Fibroblast of pulmonary artery (primary cell): ENCODE measurements at places on chromosomes 5 and 9.
A peak's percentile ranks its signal among the peaks of the same experiment; 100 is the strongest.

DNA sequence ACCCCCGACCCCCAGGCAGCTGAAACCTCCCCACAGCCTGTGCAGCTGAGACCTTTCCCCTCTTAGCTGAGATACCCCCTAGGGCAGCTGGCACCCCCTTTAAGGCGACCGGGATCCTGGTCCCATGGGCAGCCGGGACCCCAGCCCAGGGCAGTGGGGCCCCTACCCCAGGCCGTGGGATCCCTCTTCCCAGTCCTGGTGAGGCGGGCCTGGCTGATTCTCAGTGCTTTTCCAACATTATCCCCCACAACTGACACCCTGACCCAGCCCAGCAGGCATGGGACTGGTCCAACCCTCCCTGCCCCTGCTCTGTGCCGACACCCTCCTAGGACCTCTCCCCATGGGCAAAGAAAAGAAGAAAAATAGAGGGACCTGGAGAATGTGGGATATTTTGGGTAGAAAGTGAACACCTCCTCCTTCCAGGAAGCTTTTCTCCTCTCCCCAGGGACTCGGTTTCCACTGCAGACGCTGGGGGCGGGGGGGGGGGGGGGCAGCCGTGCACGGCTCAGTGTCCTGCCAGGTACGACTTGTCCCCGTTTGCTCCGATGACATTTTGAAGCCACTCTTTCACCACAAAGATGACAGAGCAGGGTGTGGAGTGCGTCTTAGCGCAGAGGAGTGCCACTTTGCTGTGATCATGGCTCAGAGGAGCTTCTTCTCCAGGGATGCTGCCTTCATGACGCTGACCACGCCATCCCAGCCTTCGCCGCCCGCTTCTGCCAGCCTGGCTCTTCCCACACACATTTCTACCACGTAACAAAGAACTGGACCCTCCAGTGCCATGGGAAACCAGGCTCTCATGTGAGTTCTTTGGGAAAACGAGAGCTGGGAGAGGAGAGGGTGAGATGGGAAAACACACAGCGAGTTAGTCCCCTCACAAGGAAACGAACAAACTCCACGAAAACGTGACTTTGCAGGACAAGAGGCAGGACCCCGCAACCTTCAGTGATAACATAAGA, 47.5 kb downstream of the MRPL36 start:
- DNase-seq, result no peak

GRCh38 chr5:61449804-61450492, 117.9 kb downstream of the ZSWIM6 start:
- peak; percentile 88 for DNase-seq

GRCh38 chr9:127841087-127841835, 13.2 kb downstream of the ENG start:
- no peak for DNase-seq

- DNase-seq, result no peak
These were observed 528.6 kb upstream of the CLINT1 start for GRCh38 chr5:158387499-158387898.

- DNase-seq, result no peak
These were observed 79.5 kb downstream of the SEMA4D start for GRCh38 chr9:89418474-89418845.

- no peak for DNase-seq
These were observed 16.4 kb downstream of the PPP3R2 start for GRCh38 chr9:101578378-101578777.

- no peak for DNase-seq
These were observed 534 bp upstream of the SAPCD2 start for GRCh38 chr9:137070906-137071275.

- DNase-seq, result peak; percentile 22
These were observed 16.0 kb upstream of the ZBTB43 start for GRCh38 chr9:126788634-126789349.

DNA sequence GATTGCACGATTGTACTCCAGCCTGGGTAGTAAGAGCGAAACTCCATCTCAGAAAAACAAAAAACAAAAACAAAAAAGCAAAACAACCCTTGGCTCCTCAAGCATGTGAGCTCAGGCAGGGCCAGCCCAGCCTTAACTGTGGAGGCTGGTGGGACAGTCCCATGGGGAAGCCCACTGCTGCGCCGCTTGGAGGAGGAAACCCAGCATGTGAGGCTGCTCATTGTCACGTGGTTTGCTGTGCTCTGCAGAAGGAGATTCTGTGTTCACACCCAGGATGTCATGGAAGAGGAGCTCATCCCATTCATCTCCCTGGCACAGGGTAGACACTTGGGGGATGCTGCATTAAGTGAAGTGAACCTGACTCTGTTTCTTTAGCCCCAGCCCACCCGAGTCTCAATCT, 4.0 kb downstream of the ZBED3 start:
- no peak for DNase-seq

DNA sequence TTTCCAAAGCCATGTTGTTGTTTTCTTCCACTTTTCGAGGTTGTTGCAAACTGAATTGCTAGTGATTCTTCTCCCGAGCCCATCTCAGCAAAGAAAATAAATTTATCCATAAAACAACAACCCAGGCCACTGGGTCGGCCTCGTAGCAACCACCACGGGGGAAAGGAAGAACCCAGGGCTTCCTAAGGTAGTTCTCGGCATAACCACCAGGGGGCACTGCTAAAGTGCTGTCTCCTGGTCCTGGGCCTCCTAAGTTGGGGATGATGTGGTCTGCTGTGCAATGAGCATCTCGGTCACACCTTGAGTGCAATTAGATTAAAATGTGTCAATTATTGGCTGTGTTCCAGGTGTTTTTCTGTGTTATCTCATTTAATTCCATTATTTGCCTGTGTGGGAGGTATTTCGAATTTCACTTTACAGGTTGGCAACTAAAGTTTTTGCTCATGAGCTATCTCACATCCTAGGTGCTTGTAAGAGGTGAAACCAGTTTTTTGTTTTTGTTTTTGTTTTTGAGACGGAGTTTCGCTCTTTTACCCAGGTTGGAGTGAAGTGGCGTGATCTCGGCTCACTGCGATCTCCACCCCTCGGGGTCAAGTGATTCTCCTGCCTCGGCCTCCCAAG, 102.8 kb upstream of the DAP start:
- peak; percentile 48 for DNase-seq

- peak; percentile 19 for DNase-seq
These were observed 445.0 kb upstream of the TRPC7 start for GRCh38 chr5:136810261-136810801.

GRCh38 chr9:136969150-136969549, 8.2 kb upstream of the PTGDS start:
- no peak for DNase-seq

DNA sequence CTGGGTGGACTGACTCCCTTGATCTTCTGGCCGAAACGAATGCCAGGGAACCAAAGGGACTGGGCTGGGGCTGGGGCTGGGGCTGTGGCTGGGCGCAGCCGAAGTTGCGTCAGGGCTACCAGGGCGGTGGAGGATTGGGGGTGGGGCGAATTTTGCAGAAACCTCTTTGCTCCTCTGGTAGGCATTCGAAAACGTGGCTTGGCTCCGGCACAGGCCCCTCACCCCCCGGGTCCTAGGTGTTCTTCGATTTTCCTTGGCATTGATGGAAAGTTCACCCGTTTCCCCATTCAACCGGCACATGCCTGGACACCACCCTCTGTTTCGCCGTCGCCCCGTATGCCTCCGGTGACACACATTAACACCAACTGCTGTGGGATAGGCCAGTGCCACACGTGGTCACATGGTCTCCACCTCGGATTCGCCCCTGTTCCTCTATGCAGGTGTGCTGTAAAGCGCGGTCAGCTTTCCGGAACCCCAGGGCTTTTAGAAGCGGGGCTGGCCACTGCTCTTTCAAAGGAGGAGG, 477.1 kb downstream of the SPATA31A7 start:
- DNase-seq, result no peak

DNA sequence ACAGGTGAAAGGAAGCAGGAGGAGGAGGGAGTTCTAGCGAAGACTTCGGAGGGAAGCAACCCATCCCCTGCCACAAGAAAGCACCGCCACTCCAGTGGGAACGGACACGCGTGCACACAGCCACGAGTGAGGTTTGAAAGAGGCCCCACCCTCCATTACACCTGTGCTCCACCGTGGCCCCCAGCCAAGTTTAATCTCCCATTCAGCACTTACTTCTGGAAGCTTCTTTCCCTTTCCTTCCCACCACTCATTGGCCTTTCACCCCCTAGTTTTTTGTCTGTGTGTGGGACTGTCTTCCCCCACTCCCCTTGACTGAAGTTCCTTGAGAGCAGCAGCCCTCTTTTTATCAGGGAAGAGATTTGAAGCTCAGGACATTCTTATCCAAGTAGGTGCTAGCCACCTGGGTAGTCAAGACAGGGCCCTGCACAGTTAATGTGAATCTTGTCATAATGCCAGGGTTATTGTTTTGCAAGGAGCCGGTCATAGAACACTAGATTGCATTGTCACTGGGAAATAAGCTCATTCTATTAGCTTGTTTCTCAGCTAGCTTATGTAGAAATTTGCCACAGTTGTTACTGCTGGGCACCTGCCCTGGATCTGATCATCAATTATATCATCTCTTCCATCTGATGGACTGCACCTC, 256.0 kb downstream of the DOCK8 start:
- DNase-seq, result peak; percentile 31

DNA sequence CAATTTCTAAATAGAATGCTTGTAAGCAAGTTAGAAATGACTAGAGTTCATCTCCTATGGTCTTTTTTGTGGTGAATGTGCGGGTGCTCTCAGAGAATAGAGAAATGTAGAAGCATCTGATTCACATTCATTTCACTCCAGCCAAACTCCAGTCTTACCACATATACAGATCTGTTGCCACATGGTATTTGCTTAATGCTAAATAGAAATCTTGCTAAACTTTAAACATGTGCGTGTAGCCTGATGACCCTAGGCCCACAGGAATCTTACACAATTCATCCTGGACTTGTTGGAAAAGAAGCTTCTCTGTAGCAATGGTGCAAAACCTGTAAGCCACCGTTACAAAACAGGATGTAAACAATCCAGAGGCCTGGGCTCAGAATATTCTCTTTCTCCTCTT, 135.2 kb downstream of the PCSK1 start:
- peak; percentile 96 for DNase-seq

DNA sequence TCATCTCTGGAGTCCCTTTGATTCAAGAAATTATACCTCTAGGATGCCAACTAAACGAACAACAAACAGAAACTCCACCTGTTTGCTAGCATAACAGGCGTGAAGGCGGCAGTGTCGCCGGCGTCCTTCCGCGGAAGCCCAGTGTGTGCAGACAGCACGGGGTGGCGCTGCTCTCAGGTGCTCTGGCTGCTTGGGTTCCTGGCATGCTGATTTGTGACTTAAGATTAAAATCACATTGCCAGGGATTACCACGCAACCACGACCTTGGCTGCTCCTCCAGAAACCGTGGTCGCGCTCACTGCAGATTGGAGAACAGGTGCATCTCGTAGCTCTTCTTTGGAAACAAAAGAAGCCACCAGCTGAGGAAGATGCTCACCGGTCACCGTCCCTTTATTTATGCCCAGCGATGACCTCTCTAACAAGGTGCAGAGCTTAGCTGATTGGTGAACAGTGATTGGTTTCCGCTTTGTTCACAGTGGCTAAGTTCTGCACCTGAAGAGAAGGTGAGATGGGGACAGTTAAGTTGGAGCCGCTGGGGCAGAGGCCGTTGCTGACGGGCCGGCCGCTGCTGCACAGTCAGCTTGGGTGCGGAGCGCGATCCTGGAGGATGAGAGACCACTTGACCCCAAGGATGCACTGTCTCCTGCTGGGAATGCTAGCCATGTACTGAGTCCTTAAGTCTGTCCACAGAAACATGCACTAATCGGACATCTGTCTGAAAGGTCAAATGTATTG, 232.3 kb downstream of the FANCC start:
- DNase-seq, result no peak

DNA sequence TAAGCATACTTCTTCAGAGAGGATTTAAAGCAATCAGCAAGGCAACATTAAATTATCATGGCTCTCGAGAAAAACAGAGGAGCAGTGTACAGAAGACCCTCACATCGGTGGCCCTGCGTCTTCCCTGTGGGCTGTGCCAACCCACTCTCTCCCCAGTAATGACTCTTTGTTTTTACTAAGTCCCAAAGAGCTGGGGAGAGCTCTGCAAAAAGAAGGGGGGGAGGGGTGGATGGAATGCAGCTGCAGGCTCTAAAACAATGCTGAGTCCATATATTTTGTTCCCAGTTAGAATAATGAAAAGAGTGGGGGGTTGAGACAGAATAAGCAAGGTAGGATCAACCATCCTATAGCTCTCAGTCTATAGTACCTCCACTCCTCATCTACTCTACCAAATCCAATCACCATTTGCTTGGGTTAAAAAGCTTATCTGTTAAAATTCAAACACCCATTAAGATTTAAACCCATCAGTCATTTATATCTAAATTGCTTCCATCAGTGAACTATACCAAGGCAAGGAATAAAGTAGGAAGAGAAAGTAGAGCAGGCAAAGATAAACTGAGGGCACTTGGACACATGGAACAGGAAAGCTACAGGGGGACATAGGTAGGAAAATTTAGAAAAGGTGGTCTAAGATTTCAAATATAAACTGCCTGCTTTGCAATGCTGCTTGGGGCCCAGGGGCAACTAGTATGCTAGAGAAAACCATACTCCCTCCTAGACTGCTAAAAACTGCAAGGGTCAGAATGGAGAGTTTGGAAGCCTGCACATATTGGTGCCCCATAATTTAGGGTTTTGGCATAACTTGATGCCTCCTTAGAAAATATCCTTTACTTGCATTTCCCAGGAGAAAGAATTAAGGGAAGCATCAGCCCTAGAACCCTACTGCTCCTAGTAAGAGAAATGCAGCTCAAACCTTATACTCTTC, 20.6 kb downstream of the ELL2 start:
- DNase-seq, result peak; percentile 33
